Activated naive CD8-positive, alpha-beta T cell treated with anti-CD3 and anti-CD28 coated beads, Interleukin-2, amount 50 U/mL, for 16 hours (primary cell): ENCODE measurements at places on chromosomes 6 and 20.

DNA sequence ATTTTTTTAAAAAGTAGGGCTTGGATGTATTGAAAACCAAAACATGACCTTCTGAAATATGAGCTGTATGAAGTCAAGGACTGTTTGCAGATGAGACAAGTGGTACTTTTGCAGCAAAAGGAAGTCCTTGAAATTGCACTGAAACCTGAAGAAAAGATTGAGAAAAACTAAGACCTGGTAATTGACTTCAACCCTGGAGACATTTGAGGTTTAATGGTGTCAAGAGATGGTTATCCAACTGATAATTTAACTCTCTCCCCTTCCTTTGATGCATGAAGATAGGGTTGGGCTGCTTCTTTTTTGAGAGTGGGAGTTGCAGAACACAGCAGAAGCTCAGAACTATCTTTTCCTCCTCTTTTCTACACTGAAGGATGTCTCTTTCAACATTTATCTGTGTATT is 180.9 kb upstream of the DTNBP1 start:
- DNase-seq: no peak

DNA sequence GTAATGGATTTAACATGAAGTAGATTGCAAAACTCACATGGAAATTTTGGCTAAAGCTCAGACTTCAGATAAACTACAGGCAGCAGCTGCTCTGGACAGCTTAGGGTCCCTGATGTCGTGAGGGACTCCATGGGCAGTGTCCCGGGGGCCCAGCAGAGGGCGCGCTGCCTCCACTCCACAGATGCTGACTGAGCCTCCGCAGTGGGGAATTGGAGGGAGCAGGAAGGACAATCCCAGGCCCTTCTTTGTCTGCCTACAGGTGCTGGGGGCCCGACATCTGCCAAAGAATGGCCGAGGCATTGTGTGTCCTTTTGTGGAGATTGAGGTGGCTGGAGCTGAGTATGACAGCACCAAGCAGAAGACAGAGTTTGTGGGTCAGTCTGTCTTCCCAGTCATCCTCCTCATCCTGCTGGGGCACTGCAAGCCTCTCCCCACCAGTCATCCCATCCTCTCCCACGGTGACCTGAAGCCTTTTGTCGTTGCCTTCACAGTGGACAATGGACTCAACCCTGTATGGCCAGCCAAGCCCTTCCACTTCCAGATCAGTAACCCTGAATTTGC is 35.9 kb downstream of the PLCG1 start:
- DNase-seq: peak; percentile 41

DNA sequence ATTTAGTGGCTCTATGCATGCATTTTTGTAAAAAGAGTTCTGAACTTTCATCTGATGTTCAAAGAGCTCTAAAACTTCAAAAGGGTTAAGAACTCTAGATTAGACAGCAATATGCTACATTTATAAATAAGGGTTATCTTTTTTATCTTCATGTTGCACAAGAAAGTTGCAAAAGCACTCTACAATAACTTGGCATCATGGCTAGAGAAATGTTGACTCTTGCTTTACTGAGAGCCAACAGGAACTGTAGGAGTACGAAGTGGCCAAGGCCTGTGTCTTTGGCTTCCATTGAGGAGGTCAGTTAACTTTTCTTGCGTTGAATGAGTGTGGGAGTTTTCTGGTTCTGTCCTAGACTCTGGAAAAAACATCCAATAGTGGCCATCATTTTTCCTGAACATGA is 516.9 kb downstream of the TFAP2B start:
- no peak for DNase-seq

DNA sequence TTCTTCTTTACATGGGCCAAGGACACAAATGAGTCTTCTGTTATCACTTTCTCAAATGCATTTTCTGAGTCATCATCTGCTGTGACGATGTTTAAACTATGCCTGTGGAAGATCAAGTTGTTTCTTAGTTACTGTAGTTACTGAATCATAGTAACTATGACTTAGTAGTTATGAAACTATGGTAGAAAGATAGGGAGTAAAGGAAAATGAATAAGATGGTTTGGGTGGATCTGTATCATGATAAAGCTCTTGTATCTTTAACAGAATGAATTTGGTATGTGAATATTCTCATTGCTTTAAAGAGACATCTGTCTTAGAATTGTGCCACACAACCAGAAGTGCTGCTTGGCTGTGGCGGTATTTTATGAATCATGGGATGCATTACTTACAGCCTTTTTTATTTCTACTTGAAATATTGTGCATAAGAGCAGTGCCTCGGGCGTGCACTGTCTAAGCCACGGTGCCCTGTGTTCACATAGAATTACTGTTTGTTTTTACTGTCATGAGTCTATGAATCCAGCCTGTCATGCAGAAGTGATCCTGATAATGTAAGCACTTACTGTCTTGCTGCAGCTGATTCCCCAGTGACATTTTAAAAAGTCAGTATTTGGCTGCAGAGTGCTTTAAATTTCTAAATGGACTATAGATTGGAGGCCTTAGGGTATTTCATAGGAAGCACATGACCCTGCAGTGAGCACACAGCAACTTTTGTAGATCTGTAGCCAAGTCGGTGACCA is 215.2 kb downstream of the TMEM242 start:
- DNase-seq: no peak

DNA sequence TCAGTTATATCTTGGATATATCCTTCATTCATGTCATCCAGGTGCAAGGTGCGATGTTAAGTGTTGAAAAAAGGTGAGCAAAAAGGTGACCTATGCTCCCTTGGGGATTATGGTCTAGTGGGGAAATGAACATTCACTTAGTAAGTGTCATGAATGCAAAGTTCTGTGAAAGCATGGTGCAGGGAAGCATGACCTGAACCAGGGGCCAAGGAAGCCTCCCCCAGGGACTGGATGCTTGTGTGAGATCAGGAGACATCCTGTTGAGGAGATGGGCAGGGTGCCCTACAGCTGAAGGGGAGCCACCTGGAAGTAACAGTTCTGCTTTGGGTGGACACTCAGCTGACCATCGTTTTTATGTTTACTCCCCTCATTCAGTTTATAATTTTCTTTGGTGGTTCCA is 179.5 kb downstream of the SYNDIG1 start:
- DNase-seq: no peak

DNA sequence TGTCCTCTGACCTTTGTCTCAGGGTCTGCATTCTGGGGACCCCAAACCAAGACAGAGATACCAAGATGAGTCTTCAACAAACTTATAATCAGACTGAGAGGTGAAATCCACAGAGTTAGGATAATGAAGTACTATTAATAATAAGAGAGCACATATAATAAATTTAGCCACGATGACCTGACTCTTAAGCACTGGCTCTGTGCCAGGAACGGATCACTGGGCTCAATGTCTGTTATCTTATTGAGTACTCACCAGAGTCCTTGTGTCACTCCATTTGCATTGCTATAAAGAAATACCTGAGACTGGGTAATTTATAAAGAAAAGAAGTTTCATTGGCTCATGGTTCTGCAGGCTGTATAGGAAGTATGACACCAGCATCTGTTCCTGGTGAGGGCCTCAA is 18.9 kb upstream of the ITPR3 start:
- no peak for DNase-seq

GRCh38 chr6:89736893-89737292 is 82.7 kb downstream of the MDN1 start:
- no peak for DNase-seq

GRCh38 chr6:111478749-111479148 is 4.3 kb downstream of the REV3L start:
- DNase-seq: no peak

DNA sequence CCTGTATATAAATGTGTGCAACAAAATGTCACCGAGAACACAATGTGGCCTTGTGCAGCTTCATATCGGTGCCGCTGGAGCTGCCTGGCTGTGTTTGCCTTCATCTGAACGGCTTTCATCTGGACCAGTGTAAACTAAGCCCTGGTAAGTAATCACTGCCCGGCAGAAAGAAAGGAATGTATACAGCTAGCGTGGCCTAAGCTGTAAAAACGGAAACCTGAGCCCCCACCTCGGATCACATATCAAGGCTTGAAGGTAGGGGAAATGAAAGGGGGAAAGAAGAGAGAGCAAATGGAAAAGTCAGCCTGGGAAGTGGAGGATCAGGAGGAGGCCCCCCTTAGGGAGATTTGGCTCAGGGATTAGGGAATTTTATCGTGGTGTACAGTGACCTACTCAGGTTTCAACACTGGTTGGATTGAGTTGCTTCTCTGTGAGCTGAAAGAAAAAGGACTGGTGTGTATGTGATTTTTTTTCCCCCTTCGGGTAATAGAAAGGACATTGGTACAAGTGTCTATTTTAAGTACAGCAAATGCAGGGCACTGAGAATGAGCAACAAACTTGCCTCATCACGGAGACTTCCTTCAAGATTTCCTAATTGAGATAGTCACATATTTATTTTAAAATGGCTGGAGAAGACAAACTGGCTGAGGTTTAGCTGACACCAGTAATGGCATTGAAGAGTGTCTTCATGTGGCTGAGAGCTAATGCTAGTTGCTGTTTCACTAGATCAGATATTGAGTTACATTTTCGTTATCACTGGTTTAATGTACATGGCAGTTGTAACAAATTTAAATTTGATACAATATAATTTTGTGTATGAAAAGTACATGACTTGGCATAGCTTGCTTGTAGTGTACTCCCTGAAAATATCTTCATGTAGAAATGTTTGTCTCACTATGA is 3.5 kb downstream of the SOBP start:
- no peak for DNase-seq

- DNase-seq: no peak
Observed at GRCh38 chr6:170026751-170027646, 263.9 kb downstream of the DLL1 start.

DNA sequence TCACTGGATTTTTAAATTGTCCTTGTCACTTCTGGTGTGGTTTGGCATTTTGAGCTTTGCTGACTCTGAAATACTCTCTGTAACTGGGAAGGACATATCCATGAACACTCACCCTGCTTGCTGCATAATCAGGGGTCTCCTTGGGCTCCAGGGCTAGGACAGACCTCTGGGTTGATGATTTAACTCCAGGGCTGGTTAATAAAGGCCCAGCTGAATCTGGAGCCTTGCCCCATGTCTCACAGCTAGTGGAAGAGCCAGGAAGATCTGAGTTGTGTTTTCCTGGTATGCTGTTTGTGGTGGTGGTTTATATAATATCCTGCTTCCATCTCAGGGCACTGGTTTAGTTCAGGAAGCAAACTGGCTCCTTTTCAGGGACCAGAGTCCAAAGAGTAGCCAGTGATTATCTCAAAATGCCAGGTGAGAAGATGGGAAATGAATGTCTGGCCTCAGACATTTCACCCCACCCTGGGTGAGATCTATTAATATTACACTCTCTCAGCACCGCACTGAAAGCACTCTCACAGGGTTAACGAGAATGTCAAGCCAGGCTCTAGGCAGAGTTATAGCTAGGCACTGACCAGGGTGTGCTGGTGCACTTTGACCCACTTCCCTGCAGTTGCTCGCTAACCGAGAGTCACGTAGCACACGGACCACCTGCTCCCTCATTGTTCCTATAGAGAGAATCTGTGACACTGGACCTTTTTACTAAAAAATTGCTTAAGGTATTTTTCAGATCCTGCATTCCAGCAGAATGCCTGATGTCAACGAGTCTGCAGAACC is 90.1 kb upstream of the SLC22A16 start:
- no peak for DNase-seq

DNA sequence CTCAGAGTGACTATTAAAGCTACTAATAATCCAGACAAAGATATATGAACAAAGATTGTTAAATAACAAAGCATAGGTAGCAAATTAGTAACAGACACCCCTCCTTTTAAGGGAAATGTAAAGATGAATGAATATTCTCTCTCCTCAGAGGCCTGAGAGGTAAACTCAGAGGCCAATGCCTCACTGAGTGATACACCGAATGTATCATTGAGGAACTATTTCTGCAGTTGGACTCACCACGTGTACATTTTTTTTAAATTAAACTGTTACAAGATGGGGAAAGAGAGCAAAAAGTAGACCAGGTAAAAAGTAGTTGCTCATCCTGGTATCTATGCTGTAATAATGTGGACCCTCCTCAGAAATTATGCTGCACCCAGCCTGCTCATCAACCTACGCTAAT is 72.3 kb upstream of the IPCEF1 start:
- DNase-seq: no peak

DNA sequence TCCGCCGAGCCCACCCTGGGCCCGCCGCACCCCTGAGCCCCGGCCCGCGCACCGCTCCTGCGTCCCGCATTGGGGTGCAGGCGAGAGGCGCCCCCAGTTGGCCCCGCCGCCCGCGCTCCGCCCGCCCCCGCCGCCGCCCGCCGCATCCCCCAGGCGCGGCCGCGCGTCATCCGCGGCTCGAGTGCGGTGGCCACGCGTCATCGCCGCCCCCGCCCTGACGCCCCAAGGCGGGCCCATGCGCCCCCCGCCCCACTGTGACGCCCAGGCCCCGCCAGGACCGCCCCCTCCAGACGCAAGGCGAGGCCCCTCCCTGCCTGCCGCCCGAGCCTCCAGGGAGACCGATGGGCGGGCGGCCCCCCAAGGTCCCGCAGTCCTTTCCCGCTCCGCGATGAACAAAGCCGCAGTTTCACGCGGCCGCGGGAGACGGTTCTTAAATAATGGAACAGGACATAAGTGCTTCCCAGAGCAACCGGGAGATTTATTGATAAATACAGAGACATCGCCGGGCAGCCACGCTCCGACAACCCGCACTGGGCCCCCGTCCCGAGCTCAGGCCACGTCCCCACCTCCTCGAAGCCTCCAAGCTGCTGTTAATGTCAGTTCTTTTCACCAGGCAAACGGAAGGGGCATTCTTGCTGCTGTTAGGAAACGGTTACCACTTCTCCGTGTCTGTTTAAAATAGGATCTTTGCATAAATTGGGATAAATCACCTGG is at the start of gene ANKRD60:
Gene ANKRD60 (minus strand): TSS at position 170 of the 714 bp plus-strand sequence. CDS start 0 bp downstream, at position 170.
- DNase-seq: no peak

GRCh38 chr20:45266977-45267376 is 12.6 kb upstream of the SLPI start:
- no peak for DNase-seq

GRCh38 chr6:15996030-15996429 is 132.9 kb upstream of the MYLIP start:
- no peak for DNase-seq

- DNase-seq: no peak
Observed at GRCh38 chr6:14726816-14727493, 518.9 kb upstream of the JARID2 start.

GRCh38 chr20:54180931-54181330 is 7.1 kb upstream of the CYP24A1 start:
- DNase-seq: no peak

GRCh38 chr6:96022225-96022624 is 6.5 kb downstream of the FUT9 start:
- no peak for DNase-seq

- no peak for DNase-seq
Observed at GRCh38 chr20:57371363-57371762, 19.8 kb upstream of the RBM38 start.

DNA sequence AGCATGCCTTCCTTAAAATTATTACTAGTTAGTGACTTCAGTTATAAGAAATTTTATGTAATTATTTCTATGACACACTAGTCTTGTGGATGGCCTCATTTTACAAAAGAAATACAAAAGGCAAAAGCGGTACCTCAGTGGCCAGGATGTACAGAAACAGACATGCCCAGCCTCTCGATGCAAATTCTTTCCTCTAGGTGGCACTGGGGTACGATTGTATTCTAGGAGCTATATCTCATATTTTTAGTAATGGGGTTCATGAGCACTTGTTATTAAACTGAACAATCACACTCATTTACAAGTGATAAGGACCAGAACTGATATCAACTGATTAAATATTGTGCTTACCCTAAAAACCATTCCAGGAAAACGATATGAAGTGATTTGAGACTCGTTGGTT is 59.8 kb downstream of the SOD2 start:
- DNase-seq: no peak
